ENCODE measurements at places on chromosomes 3 and 15.

DNA sequence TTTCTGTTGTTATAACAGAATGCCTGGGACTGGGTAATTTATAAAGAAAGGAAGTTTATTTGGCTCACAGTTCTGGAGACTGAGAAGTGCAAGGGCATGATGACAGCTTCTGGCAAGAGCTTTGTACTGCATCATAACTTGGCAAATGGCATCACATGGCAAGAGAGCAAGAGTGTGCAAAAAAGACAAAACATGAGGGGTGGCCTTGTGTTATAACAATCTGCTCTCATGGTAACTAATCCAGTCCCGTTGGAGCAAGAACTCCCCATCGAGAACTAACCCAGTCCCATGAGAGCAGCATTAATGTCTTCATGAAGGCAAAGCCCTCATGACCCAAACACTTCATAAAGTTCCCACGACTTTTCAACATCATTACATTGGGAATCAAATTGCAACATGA lies 23.2 kb downstream of the SCN11A start:
- DNase-seq, result no peak

DNA sequence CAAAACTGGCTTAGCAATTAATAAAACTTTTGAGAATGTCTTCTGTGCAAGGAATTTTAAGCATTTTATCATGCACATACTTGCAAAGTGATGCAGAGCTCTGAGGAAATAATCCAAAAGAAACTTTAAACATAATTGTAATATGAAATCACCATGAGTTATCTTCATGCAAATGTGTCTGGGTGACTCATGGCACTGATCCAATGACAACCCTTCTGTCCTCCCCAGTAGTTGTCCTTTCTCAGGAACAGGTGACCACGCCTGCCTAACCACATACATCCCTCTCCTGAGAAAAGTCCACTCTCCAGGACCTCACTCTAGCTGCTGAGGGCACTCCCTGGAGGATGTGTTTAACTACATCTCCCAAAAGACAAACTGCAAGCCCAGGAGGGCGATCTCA lies 530.6 kb upstream of the IL12A start:
- no peak for DNase-seq

- no peak for DNase-seq
Measured at GRCh38 chr15:27133249-27133648, 162.3 kb downstream of the GABRG3 start.

DNA sequence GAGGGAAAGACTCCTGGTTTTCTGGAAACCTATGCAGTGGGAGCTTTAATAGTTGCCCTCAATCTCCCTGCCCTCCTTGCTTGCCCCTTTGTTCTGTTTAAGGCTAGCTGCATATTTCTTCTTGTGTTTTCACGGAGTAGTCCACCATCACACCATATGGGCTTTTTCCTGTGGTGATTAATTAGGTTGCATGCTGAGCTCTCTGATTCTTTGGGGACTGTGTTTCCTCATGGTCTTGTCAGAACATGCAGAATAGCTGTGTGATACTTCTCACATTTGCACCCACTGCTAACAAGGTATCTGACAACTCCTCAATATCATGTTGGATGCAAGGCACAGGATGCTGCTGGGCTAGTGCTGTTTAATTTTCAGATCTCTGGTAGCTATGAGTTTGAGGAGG lies 139.6 kb downstream of the PTPRG start:
- no peak for DNase-seq

GRCh38 chr3:156149876-156150275 lies 29.5 kb downstream of the KCNAB1 start:
- DNase-seq, result no peak

DNA sequence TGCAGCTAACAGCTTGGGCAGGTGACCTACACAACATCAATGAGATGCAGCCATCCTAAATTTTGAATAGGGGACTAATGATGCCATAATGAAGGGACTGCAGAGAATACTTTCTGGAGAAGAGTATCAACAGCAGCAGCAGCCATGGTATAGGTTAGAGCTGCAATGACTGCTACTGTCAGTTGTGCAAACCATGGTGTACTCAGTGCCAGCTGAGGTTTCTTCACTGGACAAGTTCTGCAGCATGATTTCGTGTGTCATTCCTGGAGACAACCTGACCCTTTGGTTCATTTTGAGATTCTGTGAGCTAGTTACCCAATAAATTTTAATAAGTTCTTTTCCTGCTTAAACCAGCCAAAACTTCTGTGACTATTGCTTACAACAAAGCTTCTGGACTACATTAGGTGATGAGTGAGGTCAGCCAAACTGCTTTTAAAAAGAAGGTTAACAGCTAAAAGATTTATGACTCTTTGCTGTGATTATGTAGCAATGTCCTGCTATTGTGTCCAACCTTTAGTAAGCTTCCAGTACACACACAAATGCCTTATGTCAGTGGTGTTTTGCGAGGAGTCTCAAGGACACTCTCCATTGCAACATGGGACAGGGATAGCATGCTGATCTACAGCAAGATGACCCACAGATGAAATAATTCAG lies 4.8 kb upstream of the DAZL start:
- DNase-seq, result no peak

GRCh38 chr3:112638327-112639020 lies 2.5 kb downstream of the CCDC80 start:
- DNase-seq, result no peak

- no peak for DNase-seq
Measured at GRCh38 chr3:89320186-89320585, 212.8 kb downstream of the EPHA3 start.

DNA sequence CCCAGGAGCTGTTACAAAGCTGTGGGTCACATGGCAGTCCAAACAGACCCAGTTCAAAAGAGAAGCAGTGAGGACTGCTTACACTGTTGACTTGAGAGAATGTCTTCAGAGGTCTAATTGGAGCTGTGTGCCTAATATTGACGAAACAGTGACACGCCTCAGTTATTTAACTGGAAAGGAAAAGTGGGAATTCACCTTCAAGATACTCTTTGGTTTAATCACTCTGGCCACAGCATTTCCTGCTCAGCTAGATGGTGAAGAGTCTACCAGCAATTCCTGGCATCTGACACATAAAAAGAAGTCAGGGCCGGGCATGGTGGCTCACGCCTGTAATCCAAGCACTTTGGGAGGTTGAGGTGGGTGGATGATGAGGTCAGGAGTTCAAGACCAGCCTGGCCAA lies 326.4 kb downstream of the SV2B start:
- no peak for DNase-seq

- no peak for DNase-seq
Measured at GRCh38 chr3:10260211-10260701, 12.0 kb downstream of the TATDN2 start.

- no peak for DNase-seq
Measured at GRCh38 chr15:67150023-67150860, 84.8 kb downstream of the SMAD3 start.

GRCh38 chr15:72319360-72319984 lies 485 bp downstream of the CELF6 start:
- peak; percentile 7 for DNase-seq

DNA sequence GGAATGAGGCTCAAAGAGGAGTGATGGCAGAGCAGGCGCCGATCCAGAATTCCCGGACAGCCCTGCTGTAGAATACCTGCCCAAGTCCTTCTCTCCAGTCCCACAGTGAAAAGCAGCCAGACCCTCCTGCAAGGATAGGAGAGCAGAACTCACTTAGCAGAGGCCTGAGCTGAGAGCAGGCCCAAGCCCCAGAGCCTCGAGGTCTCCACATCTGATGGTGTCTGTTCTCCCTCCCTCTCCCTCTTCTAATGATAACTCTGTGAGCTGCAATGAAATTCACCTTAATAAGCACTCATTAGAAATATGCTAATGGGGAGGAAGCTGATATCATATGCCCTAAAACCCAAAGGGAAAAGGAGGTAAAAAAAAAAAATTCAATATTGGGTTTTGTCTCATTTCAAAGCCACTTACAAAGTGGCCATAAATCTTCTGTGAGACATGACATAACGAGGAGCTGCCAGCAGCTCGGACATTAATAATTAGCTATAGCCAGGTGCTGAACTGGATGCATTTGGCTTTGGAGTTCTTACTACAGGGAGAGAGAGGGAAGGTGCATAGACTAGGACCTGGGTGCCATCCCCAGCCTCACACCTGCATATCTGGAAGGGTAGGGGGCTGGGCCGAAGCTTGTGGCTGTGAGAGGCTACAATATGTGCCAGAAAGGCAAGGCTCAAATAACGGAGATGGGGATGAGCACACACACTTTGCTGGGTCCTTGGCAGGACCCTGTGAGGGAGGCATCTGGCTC lies 108.4 kb downstream of the MEGF11 start:
- DNase-seq, result no peak

DNA sequence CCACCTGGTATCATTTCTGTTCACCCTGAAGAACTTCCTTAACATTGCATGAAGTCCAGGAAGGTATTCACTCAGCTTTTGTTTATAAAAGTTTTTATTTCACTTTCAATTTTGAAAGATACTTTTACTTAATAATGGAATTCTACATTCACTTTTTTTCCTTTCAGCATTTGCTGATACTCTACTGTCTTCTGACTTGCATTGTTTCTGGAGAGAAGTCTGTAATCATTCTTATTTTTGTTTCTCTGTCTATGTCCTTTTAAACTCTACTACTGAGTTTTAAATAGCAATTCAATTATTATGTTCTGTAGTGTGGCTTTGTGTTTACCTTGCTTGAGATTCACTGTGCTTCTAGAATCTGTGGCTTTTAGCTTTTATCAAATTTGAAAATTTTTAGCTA lies 42.4 kb downstream of the MYL3 start:
- DNase-seq, result no peak

- no peak for DNase-seq
Measured at GRCh38 chr3:94420931-94421330, 358.1 kb downstream of the NSUN3 start.

- DNase-seq, result no peak
Measured at GRCh38 chr3:31035681-31036080, 141.2 kb upstream of the GADL1 start.

GRCh38 chr3:39505866-39506742 lies 38.6 kb downstream of the MOBP start:
- DNase-seq, result no peak

- DNase-seq, result no peak
Measured at GRCh38 chr3:53083949-53084309, 38.1 kb upstream of the SFMBT1 start.

DNA sequence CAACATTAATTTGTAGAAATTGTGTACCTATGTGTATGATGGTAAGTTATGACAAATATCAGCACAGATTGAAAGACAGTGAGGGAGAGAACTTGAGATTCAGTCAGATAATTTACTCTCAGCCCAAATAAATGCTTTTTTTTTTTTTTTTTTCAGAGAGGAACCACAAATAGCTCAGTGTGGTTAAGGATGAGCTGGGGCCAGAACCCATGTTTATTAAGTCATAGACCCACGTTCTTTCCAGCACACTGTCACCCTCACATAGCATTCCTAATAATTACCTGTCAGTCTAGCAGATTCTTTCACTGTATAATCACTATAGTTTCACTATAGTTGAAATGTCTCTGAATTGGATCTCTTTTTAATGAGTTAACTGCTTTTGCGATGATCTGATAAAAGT lies 246.1 kb downstream of the ZIC1 start:
- no peak for DNase-seq

GRCh38 chr3:53346922-53347260 lies 452 bp downstream of the DCP1A start:
- DNase-seq, result peak; percentile 1

GRCh38 chr15:44813231-44813630 lies 76.9 kb downstream of the TRIM69 start:
- DNase-seq, result no peak

DNA sequence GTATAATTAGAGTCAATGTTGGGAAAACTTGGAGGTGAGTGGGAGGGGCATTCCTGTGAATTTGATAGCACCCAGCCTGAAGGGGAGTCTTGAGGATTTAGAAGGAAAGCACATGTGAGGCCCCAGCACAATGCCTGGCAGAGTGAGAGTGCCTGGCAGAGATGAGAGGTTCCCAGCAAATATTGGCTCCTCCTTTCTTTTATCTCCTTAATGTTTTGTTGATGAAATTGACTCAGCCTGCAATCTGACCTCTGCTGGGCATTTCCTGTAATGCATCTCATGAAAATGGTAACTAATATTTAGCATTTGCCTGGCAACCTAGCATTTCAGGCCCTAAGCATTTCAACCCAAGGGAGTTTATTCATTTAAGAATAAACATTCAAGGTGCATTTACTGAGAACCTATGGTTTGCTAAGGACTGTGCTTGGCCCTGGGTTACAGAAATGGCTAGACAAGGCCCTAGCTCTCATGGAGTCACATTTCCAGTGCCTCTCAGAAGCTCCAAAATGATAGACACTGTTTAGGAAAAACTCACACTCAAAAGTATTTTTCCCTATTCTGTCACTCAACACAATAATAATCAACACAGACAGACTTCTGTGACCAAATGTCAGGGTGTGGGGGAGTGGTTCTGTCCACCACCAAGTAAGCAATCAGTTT lies 19.0 kb downstream of the PDHB start:
- DNase-seq, result peak; percentile 38

DNA sequence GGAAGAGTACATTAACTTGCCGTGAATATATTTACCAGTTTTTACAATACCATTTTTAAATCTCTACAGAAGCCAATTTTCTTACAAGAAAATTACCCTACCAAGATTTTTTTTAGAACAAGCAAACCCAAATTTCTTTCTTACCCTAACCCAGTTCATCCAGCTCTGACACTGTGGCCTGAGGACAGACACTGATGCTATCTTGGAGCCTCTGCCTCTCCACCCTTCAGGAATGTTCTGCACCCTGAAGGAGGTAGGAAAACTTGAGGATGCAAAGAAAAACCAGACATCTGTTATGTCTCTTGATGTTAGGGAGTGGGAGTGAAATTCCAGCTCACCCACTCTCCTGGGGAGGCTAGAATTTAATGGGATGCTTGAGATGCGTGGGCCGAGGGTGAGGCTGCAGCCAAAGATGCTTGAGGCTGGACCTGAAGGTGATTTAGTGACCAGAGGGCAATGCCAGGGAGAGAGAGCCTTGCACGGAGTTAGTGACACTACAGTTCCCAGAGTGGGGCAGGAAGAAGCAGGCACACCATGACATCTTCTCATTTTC lies 69.9 kb downstream of the LIPC start:
- no peak for DNase-seq

DNA sequence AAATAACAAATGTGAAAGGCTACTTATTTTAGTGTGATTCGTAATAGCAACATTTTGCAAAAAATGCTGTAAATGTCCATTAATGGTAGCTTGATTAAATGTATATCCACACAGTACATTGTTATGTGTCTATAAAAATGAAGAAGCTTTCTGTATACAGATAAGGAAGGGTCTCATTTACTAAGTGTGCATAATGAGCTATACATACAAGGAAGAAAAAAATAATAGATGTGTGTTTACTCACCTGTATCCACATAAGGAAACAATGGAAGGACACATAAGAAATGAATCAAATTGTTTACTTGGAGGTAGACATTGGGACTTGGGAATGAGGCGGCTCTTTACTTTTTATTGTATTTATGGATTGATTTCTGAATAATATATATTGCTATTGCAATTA lies 34.9 kb downstream of the MED12L start:
- no peak for DNase-seq

DNA sequence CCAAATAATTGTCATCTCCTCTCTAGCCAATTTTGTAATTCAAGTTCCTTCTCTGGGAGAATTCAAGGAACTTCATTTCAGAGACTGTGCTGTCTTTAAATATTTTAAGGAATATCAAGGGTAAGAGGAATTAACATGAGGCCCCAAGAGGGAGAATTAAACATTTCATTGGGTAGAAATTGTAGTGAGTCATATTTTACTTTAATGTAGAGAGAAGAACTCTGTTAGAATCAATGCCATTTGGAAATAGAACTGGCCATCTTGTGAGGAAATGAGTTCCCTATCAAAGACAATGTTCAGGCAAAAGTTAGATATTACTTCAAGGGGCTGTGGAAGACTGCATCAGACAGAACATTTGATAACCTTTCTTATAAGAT lies 43.5 kb upstream of the TP63 start:
- DNase-seq, result no peak

Measured in activated T-cell treated with anti-CD3 and anti-CD28 coated beads for 4 hours (primary cell).